Caco-2 (cell line): ENCODE measurements at places on chromosomes 7 and 10. TPM values are rescaled to one million over a fixed set of nuclear protein-coding genes. Genes with fewer than 3 reads are reported as not detected.

- no peak for DNase-seq
Measured at GRCh38 chr7:21269021-21269420, 158.9 kb upstream of the SP4 start.

DNA sequence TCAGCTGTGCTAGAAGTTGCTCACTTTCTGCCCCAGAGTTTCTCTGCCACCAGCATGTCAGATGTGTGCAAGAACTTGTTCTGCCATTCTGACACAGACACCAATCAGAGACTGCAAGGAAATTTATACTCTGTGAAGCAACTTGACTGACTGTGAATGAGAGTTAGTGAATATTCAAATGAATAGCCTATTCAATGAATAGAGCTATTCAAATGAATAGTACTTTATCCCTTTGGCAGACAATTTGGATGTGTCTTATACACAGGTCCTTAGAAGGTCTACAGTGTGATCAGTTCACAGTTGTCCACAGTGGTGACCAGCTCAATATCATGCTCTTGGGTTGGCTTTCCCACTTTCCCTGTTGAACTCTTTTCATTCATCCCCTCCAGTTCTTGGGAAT, 138.1 kb downstream of the MACC1 start:
- no peak for DNase-seq

- DNase-seq = no peak
Measured at GRCh38 chr7:21642422-21642821, 99.6 kb downstream of the DNAH11 start.

The RSPH10B2 gene
- total RNA-seq = 0.45 TPM in 1 of 2 replicates, not detected in the other

GRCh38 chr10:99565166-99565565, 32.4 kb downstream of the NKX2-3 start:
- no peak for DNase-seq
